ENCODE measurements at places on chromosomes 5 and 9.
A peak's percentile ranks its signal among the peaks of the same experiment; 100 is the strongest.

DNA sequence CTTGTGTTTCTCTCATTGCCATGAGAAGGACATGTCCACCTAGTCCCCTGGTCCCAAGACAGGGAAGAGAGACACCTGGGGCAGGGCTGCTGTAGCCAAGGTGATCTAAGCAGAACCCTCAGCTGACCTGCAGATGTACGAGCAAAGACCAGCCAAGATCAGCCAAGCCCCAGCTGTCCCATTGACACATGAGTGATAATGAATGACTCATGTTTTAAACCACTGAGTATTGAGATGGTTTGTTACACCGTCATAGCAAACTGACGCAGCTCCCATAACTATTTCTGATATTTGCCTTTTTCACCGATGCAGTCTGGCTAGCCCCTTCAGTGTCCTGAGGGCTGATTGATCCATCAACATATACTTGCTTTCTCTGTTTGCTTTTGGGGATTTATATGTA is 6.7 kb downstream of the OR1K1 start:
- no peak for DNase-seq

- DNase-seq, result no peak
Observed at GRCh38 chr9:92966518-92966800, 19.1 kb downstream of the FGD3 start.

- peak; percentile 10 for DNase-seq
Observed at GRCh38 chr9:73234008-73234360, 82.3 kb downstream of the ANXA1 start.

- DNase-seq, result no peak
Observed at GRCh38 chr9:37283730-37284325, 138.7 kb upstream of the GRHPR start.

- DNase-seq, result no peak
Observed at GRCh38 chr5:2472670-2473069, 278.8 kb downstream of the IRX2 start.

DNA sequence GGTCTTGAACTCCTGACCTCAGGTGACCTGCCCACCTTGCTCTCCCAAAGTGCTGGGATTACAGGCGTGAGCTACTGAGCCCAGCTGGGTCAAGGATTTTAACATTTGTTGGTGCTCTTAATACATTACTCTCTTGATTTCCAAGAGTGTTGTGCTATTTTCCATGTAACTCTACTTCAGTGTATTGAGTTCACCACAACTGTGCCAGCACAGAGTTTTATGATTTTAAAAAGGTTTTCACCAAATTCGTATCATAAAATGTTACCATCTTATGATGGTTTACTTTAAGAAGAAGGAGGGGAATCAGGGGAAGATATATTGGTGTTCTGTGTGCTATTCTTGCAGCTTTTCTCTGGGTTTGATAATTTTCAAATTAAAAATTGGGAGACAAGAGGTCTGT is 6.6 kb upstream of the ADGRD2 start:
- no peak for DNase-seq

DNA sequence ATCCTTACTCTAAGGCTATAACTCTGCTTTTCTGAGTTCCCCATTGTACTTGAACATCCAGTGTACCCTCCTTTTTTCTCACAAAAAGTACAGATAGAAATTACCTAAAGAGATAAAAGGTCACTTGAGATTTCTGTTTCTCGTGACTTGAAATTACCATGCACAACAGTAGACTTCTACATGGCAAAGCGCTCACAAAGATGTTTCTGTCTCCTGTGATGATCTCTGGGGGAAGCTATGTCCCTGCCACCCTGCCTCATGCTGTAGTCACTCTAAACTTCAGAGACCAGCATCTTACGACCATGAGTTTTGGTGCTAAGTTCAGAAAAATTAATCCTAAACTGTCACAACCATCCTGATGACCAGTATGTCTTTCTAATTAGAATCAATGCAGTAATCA is 36.2 kb downstream of the NFIB start:
- no peak for DNase-seq

All from suppressor macrophage treated with lipopolysaccharide for 1 hour (primary cell).